ENCODE measurements at places on chromosomes 1 and 21.

DNA sequence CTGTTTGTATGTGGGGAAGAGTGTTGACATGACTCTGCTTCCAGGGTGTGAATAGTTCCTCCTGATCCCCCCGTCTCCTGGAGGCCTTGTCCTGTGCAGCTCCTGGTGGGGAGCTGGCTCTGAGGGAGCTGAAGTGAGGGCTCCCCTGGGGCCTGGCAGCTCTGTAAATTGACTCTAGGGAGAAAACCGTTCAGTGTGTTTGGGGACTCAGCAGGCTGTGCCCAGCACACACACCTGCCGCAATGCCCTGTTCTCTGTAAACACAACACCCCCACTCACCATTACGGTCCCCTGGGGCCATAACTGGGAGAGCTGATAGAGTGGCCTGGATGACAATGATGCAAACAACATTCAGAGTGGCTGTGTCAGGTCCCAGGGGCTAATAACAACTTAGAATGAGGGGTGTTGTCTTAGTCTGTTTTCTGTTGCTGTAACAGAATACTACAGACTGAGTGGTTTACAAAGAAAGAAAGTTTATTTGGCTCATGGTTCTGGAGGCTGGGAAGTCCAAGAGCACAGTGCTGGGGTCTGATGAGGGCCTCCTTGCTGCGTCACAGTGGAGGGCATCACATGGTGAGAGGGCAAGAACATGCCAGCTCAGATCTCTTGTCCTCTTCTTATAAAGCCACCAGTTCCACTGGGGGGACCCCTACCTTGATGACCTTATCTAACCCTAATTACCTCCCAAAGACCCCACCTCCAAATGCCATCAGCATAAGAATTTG, 15.3 kb downstream of the ADORA1 start:
- no peak for DNase-seq

GRCh38 chr1:3219005-3219790, 150.2 kb downstream of the PRDM16 start:
- DNase-seq: no peak

- DNase-seq: no peak
Measured at GRCh38 chr1:1783320-1783719, 5.0 kb upstream of the NADK start.

- peak; percentile 14 for DNase-seq
Measured at GRCh38 chr1:52662645-52663313, 29.8 kb downstream of the SHISAL2A start.

DNA sequence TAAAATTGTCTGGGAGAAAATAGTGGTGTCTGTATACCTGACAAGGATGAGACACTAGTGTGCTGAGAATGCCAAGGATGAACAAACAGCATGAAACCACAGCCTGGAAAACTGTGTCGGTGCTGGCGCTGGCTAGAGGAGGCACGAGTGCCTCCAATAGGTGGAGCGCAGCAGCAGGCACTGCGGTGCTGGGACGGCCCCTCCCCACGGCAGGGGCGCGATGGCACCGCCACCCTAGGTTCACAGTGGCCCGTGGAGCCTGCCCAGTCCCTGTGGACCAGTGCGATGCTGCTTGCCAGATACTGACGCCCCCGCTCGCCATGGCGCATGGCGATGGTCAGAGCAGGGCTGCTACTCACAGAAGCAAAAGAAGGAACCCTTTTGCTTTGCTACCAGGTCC, 6.8 kb downstream of the CFAP410 start:
- DNase-seq: no peak

GRCh38 chr1:231337472-231338269, at the start of gene EXOC8:
EXOC8 (minus strand) TSS chr1:231337852; CDS start chr1:231337745, 107 bp downstream.
- peak; percentile 99 for DNase-seq

DNA sequence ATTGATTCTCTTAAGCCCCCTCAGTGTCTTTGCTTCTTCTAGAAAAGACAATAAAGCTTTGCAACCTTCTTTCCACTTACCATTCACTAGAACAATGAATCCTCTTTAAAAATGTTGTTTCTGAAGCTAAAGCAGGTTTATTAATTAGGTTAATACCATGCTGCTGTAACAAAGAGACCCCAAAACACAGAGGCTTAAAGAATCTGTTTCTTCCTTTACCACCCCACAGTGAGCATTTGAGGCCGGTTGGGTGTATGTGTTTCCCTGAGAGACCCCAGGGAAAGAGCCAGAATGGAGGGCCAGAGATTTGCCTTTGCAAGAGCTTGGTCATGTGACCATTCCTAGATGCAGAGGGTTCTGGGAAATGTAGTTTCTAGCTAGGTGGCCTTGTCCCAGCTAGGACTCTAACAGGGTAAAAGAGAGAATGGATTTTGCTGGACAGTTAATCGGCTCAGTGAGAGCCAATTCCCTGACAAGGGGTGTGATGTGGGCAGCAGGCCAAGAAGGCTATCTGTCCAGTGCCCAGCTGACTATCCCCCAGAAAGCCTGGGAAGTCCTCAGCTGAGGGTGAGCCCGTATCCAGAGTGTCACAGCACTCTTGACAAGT, 191.8 kb upstream of the TMEM51 start:
- DNase-seq: no peak

- DNase-seq: no peak
Measured at GRCh38 chr21:45533361-45533845, 8.8 kb downstream of the SLC19A1 start.

- DNase-seq: no peak
Measured at GRCh38 chr1:37177230-37177864, 143.0 kb upstream of the GRIK3 start.

GRCh38 chr1:53061123-53061858, 722 bp upstream of the PODN start:
- DNase-seq: no peak

GRCh38 chr1:77543822-77544448, 138.5 kb downstream of the ZZZ3 start:
- DNase-seq: no peak

GRCh38 chr1:41144285-41144684, 97.8 kb downstream of the SCMH1 start:
- DNase-seq: no peak

GRCh38 chr1:55718758-55719671, 503.9 kb upstream of the USP24 start:
- DNase-seq: no peak

DNA sequence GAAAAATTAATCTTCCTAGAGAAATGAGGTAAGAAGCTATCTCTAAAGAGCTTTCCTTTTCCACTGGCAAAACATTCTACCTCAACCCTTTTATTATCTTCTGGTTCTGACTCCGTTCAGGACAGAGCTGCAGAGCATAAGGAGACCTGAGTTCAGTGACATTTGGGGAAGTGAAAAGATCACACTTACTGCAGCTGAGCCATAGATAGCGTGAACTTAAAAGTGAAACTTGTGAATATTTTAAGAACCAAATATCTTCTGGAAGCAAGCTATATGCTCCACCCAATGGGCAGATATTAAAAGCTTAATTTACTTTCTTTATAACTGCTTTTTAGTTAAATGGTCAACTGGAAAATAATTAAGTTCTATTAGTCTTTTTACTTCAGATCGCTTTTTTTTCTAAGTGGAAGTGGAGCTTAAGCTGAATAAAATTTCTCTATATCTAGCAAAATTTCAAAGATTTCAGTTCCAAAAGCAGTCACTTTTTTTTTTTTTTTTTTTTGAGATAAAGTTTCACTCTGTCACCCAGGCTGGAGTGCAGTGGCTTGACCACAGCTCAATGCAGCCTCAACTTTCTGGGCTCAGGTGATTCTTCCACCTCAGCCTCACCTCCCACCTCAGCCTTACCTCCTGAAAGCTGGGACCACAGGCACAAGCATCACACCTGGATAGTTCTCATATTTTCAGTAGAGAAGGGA, 11.9 kb downstream of the PTPN22 start:
- DNase-seq: no peak

DNA sequence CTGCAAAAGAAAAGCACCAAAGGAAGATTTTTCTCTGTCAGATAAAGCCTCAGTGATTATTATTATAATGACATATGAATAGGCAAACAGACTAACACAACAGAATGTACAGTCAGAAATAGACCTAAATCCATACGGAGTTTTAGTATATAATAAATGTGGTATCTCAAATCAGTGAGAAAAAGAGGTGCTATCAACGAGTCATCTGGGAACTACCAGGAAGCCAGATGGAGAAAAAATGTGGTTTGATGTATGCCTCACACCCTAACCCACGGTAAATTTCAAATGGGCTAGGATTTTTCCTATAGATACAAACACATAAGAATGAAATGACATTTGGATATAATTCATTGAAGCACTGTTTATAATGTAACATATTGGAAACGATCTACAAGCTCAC, 110.3 kb downstream of the ODF2L start:
- no peak for DNase-seq

DNA sequence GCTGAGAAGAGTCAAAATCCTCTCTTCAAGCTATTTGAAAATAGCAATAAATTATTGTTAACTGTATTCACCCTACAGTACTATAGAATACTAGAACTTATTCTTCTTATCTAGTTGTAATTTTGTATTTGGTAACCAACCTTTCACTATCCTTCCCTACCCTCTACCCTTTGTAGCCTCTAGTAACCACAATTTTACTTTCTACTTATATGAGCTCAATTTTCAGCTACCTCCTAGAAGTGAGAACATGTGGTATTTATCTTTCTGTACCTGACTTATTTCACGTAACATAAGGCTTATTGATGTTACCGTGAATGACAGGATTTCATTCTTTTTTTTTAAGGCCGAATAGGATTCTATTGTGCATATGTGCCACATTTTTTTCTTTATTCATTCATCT, 30.0 kb downstream of the ZC3H11B start:
- no peak for DNase-seq

DNA sequence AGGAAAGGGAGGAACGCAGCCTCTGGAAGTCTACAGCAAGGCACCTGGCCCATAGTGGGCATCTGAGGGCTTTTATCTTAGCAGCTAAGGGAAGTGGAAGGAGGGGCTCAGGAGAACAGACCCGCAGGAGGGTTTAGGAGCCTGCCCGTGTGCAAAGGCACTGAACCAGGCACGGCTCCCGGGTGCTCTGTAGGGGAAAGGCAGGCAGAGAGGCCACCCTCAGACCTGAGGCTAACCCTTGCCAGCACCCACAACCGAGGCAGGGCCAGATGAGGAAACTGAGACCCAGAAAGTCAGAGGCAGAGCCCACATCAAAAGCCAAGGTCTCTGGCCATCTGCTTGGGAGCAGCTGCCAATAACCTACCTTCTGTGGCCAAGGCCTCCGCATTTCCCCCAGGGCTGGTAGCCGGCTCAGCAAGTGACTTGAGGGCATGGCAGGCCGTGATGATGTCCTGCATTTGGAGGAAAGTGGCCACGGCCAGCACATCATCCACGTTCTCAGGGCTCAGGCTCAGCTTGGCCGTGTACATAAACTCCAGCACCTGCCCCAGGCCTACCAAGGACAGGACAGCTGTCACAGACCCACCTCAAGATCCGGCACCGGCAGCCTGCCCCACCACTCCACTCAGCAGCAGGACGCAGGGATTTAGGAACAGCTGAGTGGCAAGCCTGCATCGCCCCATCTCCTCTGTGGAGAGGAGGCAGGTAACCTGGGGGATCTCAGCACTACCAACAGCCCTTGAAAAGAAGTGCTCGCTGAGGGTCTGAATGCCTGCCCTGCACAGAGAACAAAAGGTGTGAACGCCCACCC, 29.1 kb downstream of the ZBTB17 start:
- no peak for DNase-seq

- no peak for DNase-seq
Measured at GRCh38 chr1:119139857-119140176, 636 bp downstream of the WARS2 start.

DNA sequence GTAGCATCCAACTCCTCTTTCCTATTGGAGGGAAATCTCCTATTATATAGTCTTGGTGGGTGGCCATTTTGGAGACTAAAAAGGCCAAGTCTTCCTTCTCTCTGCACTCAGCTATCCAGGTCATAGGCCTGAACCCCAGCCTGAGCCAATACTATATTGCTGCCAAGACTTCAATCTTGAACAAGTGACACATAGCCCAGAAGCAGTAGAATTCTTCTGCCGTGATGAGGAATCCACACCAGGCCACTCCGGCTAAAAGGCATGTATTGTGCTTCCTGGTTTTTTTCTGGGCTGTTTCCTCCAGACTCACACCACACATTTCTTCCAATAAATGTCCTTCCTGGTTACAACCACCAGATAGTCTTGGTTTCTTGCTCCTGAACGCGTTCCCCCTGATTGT, 43.0 kb downstream of the ATF3 start:
- DNase-seq: no peak
